Activated T-helper 2 cell treated with anti-CD3 and anti-CD28 coated beads, Interferon-gamma antibody, Interleukin-2, Interleukin-4, amounts not matched to agents 10 μg/mL and 5 μg/mL and 100 μg/mL, durations not matched to agents 14 hours and 24 hours and 36 hours (primary cell): ENCODE measurements at places on chromosomes 5 and 9.

DNA sequence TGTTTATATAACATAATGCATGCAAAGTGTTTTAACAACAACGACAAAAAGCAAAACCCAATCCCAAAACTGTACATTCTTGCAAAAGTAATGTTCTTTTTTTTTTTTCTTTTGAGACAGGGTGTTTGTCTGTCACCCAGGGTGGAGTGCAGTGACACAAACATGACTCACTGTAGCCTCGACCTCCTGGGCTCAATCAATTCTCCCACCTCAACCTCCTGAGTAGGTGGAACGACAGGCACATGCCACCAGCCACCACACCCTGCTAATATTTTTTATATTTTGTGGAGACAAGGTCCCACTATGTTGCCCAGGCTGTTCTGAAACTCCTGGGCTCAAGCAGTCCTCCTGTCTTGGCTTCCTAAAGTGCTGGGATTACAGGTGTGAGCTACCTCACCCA, 13.6 kb upstream of the HAVCR1 start:
- no peak for DNase-seq

- no peak for DNase-seq
These were observed 108.6 kb upstream of the RAD23B start for GRCh38 chr9:107174441-107174840.

DNA sequence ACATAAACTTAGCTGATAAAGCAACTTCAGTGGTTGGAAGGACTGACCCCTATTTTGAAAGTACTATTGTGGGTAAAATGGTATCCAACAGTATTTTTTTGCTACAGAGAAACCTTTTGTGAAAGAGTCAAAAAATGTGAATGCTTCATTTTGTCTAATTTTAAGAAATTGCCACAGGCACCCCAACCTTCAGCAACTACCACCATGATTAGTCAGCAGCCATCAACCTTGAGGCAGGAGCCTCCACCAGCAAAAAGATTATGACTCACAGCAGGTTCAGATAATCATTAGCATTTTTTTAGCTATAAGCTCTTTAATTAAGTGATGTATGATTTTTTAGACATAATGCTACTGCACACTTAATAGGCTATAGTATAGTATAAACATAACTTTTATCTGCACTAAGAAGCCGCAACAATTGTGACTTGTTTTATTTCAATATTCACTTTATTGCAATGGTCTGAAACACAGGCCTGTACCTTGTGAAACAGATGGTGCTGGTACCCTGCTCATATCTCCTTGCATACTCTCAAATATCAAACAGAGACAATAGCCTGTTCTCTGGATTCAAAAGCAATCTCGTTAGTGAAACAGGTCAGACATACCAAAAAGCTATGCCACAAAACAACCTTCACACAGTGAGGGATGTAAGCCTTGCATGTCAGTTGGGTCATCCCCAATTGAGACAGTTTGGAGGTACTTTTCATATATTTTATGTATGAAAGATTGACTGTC, 261.2 kb upstream of the FAM174A start:
- DNase-seq: no peak

DNA sequence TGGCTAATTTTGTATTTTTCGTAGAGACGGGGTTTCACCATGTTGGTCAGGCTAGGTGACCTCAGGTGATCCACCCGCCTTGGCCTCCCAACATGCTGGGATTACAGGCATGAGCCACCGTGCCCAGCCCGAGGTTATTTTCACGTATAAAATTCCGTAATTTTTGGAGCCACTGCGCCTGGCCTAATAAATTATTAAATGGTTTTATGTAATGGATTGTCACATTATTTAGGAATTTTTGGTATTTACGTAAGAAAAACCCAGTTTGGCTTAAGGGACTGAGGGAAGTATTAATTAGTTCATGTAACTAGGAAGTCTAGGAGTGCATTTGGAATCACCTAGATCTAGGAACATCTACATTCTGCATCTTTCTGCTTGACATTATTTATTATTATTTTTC, 8.3 kb downstream of the GLE1 start:
- no peak for DNase-seq

DNA sequence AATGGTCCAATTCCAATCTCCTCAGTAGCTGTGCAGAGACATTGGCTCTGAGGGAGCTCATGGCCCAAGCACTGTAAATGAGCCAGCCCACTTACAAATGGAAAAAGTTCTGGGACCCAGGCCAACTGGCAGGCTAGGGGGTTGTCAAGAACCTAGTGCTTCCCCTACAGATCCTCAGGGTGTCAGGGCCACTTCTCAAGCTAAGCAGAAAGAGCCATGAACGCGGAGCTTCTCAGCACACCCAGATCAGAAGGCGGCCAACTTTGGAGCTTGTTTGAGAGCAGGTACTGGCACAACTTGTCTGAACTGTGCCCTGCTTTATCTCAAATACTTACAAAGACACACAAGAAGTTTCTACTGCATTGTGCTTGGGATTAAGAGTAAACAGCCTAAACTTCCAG, 17.5 kb downstream of the TLE1 start:
- no peak for DNase-seq

DNA sequence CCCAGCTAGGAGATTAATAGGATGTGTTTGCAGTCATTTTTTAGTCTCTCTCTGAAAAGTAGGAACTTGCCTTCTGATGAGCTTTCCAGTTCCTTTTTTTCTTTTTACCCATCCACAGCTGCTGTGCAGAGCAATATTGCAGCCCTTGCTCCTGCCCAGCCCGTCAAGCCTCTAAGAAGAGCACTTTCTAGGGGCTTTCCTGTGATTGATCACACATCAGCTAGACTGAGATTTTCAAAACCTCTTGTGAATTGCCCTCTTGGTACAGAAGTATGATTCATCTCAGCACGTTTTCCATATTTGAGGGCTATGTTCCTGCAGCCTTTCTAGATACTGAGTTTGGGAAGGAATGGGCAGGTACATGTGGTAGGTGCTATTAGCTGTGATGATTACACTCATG, 93.9 kb downstream of the GALNT10 start:
- DNase-seq: no peak

DNA sequence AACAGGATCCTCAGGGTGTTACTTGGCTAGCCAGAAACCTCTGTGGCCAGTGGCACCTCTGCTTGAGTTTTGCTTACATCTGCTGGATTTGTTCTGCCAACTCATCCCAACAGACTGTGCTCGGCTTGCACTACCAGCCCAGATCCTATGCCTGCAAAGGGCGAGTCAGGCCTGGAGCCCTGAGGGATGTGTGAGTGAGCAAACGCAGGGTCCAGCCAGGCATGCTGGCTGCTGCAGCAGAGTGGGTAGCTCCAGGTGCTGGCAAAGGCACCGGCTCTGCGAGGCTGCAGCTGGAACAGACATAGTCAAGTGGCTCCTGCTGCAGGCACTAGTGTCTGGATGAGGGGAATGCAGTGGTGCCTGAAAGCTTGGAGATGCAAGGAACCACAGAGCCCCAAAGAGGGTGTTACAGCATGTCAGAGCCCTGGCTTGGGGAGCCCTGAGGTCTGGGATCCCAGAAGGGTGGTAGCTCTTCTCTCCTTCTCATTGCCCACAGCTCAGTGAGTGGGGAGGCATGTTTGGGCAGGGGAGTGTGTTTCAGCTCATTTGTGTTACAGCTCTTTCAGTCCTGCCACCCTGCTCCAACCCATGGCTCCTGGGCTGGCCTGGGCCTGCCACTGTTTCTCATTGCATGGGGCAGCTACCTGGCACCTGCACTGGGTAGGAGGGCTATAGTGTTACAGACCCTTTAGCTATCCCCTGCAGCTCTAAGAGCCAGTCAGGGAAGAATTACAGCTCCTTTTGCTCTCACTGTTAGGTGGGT, 332.6 kb downstream of the TAF11L14 start:
- DNase-seq: no peak

DNA sequence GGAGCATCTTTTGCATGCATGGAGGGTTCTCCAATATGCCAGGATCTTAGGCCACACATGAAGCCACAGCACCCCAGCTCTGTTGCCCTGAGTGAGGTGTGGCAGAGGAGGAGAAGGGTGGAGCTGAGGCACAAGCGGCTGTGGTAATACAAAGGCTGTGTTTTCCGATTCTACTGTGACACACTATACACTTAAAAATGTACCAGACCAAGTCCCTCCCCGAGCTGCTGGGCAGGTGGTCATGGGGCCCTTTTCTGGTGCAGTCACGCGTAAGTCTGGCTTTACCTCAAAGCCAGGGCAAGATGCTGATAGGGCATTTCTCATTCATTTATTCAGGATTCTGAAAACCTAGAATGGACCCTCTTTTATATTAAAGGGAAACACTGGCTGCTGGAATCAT, 3.7 kb downstream of the ADGRV1 start:
- DNase-seq: no peak

DNA sequence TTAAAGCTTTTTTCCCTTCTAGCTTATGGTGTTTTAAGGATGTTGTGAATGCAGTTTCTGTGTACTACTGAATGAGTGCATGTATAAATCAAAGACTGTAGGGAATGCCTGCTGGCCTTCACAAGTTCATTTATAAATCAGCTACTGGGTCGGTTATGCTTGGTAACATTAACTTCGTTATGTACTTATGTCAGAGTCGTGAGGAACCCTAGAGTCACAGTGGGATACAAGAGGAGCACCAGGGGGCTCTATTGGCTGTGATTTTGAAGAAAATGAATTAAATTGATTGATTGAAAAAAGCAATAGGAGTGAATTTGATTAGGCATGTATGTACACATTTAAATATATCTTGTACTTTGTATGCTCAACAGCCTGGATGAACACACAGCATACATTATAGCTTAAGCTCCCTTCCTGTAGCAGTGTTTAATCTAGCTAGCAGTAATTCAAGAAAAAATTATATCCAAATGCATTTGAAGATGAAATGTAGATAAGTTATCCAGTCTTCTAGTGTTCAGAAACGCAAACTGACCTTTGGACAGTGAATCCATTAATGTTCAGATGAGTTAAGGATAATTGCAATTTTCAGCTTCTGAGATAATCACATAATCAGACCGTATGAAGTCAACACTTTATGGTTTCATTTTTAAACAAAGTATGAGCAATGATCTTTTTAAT, 204.2 kb downstream of the KDM4C start:
- DNase-seq: no peak

GRCh38 chr9:98958271-98958984, 14.7 kb downstream of the COL15A1 start:
- no peak for DNase-seq

GRCh38 chr9:122294531-122294930, 29.8 kb downstream of the MRRF start:
- no peak for DNase-seq
